ENCODE measurements at places on chromosomes 16 and 17.

- DNase-seq, result no peak
These were observed 55.0 kb upstream of the METRNL start for GRCh38 chr17:83024218-83024971.

DNA sequence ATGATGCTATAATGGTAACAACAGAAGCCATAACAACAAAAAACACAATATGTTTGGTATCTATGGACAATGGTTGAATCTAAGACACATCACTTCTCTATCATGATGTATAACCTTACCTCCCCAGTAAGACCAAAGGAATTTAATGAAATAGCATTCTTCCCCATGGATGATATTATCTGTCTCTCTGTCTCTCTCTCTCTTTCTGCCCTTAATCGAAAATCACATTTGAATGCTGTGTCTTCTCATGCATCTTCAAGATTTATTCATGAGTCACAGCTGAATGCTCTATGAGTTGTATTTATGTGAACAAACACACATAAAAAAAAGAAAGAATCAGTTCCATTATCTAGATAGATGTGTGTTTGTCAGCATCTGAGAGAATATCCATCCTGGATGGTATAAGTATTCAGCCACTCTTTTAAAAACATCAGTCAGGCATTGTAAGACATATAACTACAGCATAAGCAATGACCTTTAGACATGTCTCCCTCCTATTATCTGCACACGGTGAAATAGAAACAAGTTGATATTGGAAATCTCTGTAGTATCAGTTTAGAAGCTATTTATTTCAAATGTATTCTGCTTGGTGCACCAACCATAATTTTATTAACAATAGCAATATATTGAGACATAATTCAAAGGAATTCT, 433.3 kb downstream of the TOX3 start:
- DNase-seq, result no peak

- DNase-seq, result no peak
These were observed 30.4 kb upstream of the GFOD2 start for GRCh38 chr16:67749436-67750078.

DNA sequence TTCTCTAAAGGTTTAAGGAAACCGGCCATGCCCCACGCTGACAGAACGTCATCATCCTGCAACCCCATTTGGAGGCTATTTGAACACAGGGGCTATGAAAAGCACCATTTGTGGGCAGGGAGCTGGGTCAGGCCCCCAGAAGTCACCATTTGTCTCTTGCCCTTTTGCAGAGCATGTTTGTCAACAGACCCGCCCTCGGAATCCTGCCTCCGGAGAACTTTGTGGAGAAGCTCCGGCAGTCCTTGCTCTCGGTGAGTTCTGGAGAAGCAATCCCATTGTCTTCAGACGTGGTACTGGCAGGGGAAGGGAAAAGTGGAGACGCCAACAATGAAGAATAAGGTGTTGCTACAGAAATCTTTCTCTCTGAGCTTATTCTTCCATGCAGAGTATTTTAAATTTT, 33.5 kb downstream of the TMEM186 start:
- DNase-seq, result no peak

- no peak for DNase-seq
These were observed 17.1 kb downstream of the MYLK3 start for GRCh38 chr16:46730801-46731690.

GRCh38 chr17:73533781-73534180, 110.5 kb downstream of the SDK2 start:
- DNase-seq, result no peak

- DNase-seq, result peak; percentile 64
These were observed 4.7 kb downstream of the COQ7 start for GRCh38 chr16:19071811-19072777.

DNA sequence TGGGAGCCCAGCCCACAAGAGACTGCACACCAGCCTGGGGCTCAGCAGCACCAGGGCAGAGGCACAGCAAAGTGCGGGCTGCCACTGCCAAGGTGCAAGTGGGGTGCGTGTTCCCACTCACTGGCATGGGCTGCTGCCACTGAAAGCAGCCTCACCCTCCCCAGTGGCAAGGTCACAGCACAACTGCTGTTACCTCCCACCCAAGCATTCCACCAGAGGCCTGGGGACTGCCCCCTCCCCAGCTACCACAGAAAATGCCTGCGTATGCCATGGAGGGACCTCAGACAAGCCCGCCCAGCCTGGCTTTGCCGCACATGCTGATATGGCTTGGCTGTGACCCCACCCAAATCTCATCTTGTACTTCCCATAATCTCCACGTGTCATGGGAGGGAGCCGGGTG, 33.1 kb downstream of the MEAK7 start:
- DNase-seq, result no peak

GRCh38 chr17:45326626-45327025, 9.8 kb upstream of the MAP3K14 start:
- no peak for DNase-seq

DNA sequence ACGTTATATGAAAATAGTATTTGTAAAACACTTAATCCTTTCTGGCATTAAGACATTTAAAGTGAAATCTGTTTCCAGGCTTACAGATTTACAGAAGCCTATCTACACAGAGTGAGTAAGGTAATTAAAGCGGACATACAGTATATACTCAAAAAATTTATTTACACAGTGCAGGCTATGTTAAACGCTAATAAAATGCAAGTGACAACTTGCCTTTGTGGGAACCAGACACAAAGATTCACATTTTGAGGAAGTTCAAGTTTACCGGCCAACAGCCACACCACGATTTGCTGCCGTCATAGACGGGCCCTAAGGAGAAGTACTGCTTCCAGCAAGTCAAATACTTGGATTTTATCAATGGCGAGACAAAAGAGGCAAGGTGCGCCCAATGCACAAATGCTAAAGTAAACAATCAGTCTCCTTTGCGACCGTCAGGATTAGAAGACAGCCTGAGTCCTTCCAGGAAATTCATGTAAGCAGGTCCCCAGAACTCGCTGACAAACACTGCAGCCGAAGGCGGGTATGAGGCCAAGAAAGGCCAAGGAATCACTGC, 801 bp downstream of the VPS35 start:
- no peak for DNase-seq

GRCh38 chr17:66426397-66427033, 124.1 kb downstream of the PRKCA start:
- peak; percentile 42 for DNase-seq

DNA sequence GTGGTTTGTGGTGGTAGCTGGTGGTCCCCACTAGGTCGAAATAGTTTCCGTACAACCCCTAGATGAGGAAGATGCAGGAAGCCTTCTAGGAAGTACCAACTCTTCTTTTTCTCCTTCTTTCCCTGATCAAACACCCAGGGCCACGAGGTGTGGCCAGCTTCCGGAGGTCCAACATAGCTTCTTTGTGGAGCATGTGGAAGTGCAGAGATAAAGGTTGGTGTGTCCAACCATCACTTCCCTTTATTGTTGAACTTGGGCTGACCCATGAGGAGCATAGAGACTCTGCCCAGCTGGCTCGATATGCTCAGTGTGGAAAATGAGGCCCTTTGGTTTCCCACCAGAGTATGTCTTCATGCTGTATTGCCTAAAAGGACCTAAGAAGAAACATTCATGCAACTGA, 6.3 kb upstream of the RGS9 start:
- DNase-seq, result no peak

GRCh38 chr17:68435361-68435760, 21.9 kb downstream of the WIPI1 start:
- DNase-seq, result no peak

GRCh38 chr16:46775214-46775613, 27.1 kb upstream of the MYLK3 start:
- no peak for DNase-seq

- DNase-seq, result peak; percentile 97
These were observed 826 bp upstream of the GSE1 start for GRCh38 chr16:85612191-85612800.

DNA sequence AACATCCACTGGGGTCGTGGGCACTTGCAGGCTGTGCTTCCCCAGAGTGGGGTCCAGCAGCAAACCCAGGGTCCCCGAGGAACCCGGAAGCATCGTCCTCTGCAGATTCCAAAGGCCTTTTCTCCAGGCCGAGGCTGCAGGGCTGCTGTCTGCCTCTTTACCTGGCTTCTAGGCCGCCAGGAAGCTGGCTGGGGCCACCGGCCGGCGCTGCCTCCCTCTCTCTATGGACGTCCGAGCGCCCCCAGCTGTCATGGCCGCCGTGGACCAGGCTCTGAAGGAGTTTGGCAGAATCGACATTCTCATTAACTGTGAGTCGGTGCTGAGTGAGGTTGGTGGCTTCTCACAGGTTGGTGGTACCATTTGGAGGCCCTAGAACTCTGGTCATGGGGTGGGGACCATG, 5.6 kb downstream of the DECR2 start:
- DNase-seq, result no peak

DNA sequence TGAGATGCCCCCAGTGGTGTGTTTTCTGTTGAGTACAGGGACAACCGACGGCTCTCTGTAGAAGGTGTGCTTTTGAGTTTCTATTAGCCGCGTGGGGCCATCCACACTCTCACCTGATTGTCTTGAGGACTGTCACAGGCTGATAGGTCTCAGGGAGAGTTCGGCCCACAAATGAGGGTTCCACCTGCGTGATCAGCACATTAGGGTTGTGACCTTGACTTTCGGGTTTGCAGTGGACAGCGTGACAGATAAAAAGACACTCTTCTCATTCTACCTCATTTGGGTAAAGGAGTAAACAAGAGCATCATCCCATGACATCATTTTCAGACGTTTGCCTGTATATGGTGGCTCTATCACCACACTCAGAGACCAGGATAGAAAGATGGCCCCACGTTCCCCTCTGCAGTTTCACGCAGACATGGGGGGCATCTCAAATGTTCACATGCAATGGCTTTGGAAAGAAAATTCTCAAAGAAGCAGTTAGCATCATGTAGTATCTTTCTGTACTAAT, 74.3 kb upstream of the MRTFB start:
- no peak for DNase-seq

GRCh38 chr17:3732210-3732621, 8.5 kb downstream of the HASPIN start:
- DNase-seq, result peak; percentile 37

DNA sequence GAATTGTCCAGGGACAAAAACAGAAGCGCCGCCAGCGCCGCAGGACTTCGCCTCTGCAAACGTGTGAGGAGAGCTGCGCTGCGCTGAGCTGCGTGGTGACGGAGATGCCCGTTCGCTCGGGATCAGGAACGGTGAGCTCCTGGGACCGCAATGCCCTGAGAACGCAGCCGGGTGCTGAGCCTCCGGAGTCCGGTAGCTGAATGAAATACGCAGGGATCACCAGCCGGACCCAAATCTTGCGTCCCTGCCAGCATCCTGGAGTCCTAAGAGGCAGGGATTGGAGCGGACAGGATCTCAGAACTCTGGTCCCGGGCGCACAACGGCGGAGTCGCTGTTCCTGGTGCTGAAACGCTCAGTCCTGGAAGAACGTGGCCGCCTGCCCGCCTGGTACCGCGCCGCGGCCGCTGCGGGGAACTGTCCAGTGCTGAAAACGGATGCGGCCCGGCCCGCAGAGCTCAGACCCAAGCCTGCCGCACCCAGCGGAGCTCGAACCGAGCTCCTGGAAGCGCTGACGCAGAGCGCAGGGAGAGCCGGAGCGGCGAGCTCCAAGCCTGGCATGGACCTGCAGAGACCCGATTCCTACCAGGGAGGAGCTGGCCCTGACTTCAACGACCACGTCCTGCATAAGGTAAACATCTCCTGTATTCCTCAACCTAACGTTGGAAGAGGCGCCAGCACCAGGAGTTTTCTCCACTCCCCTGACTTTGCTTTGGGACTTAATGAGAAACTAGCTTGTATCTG, 41.5 kb downstream of the CD300LF start:
- DNase-seq, result peak; percentile 42

GRCh38 chr17:72608436-72608835, 484.1 kb downstream of the SLC39A11 start:
- no peak for DNase-seq

GRCh38 chr17:37146086-37147064, 197.6 kb downstream of the AATF start:
- DNase-seq, result no peak

DNA sequence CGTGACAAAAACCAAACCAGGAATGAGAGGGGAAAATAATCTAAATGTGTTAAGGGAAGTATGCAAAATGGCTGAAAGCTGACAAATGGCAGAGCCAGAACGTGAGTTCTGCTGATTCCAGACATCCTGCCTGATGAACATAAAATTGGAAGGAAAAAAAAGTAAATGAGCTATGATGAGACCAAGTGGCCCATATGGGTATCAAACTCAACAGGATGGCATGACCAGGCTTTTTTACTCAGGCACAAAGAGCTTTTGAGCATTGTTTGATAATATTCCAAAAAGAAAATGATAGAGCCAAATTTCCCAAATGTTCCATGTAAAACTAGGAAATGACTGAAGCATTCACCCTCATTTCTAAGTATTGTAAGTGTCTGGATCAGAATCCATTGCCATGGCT, 449.2 kb downstream of the CDH13 start:
- DNase-seq, result no peak

Data from ELR (cell line).